ENCODE measurements at places on chromosomes 2 and 18. TPM values are rescaled to one million over a fixed set of nuclear protein-coding genes. Genes with fewer than 3 reads are reported as not detected.

DNA sequence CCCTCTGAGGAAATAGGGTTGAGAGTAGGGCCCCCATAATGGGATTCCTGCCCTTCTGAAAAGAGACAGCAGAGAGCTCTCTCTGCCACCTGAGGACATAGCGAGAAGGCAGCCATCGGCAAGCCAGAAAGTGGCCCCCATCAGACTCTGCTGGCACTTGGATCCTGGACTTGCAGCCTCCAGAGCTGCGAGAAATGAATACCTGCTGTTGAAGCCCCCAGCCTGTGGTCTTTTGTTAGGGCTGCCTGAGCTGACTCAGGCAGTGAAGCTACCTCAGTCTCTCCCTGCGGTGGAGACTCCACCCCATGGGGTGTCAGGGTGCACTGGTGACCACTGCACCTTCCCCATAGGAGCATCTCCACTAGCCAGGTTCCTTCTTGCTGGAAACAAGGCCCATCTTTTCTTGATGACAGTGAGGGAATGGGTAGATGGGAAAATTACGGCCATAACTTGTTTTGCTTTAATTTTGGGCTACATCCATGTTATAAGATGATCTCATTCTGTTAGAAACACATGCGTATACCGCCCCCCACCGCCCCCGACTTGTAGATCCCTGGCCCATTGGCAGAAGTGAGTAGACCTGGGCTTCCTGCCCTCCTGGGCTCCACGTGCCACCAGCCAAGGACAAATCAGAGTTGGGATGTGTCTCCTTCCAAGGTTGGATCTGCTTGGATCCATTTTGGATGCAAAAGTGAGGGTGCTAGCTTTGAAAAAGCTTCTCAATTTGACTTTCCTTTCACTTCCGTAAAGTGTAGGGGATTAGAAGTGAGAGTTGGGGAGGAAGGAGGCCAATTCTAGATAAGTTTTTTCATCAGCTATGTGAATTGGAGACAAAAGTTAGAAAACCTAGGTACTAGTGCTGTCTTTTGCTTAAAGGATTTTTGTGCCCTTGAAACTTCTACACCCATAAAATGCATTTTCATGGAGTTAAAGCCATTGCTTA is 42.9 kb downstream of the NCK2 start:
- DNase-seq, result no peak

DNA sequence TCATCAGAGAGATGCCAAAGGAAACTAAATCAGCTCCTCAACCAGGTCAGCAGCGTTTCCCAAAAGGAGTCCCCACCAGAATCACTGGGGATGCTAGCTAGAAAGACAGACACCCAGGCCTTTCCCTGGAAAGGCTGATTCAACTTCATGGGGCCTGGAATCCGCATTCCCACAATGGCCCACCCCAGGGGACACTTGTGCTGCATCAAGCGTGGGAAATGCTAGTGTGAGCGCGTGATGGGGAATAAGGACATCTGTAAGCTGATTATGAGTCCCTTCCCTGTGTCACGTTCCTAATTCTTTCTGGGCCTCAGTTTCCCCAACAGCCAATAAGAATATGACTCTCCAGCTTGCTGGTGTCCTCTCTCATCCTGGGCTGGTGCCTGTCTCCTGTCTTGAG is 2.2 kb upstream of the WNT10A start:
- DNase-seq, result no peak

- no peak for DNase-seq
Observed at GRCh38 chr18:77557046-77557587, 307.5 kb downstream of the GALR1 start.

GRHL1 gene
- 12.0 TPM for total RNA-seq

TRABD2A gene
- total RNA-seq, result 0.36 TPM

DNA sequence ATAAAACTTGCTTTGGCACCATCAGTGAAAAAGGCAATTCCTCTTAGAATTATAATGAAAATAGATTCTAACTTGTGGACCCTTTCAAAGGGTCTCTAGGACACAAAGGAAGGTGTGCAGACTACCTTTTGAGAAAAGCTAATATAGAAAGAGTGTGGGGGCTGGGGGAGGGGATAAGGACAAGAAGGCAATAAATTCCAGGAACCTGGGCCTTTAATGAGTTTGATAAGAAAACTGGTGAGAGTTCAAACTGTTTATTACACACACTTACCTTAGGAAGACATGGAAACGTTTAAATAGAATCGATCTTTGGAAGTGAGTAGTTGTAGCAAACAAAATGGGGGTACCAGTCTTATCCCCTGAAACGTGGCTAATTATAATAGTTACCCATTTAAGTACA is 39.6 kb upstream of the PGAP1 start:
- no peak for DNase-seq

DNA sequence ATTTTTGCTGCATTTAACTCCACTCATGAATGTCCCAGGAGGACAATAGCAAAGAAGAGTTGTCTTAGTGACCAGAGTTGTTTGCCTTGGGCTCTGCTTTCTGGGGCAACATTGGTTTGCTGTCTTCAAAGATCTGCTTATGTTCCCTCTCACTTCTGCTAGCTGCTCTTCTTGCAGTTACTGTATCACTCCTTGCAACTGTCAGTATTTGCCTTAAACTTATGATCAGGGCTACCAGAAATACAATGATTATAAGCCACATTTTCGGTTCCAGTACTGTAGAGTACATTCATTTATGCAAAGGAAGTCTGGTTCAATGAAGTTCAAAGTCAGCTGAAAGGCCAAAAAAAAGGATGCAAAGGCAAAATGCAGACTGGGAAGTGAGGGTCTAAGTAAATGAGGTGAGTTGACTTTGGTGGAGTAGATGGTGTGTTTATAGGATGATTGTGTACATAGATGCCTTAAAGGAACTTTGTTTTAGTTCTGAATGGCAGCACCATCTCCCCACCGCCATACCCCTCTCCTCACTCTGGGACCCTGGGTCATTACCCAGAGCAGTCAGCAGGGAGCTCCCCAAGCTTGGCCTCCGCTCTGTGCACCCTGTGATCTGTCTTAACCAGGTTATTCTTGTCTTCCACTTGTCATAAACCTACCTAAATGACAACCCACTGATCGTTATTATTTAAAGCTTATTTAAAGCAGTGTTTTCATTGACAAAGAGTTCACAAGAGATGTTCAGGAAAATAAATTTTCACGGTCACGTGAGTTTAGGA is 236.0 kb downstream of the DOK6 start:
- peak; percentile 6 for DNase-seq

DNA sequence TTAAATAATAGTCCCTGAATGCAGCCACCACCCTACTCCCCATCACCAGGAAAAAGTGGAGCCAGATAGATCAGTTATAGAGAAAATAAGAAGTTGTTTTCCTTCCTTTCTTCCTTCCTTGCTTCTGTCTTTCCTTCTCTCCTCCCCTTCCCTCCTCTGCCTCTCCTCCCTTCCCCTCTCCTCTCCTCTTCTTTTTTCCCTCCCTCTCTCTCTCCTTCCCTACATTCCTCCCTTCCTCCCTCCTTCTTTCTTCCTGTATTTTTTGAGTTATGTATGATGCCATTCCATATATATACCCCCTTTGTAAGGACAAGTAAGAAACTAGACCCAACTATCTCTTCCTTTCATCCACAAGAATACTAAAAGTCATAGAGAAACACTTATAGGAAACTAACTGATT is 265.7 kb downstream of the AGPS start:
- DNase-seq, result no peak

GRCh38 chr2:121080013-121080772 is 204.8 kb downstream of the TFCP2L1 start:
- DNase-seq, result peak; percentile 61

DNA sequence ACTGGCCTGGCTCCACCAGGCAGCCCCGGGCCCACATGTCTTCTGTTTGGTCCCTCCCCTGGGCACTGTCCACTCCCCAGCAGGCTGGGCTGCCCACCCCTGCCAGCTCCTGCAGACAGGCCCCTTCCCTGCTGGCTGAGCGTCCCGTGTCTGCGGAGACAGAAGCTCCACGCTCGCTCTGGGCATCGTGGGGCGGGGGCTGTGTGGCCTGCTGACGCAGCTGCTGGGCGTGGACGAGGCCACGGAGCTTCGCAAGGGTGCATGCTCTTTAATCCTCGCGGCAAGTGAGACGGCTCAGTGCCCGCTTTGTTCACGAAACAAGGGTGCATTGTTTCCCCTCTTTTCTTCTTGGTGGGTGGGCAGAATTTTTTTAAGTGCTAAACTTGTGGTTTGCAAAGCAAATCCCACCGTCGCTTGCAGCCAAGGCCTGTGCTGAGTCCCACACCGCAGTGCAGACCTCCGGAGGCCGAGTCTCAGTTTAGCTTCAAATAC is 132.8 kb upstream of the CTDP1 start:
- no peak for DNase-seq

GRCh38 chr2:18422432-18423165 is 137.9 kb downstream of the RDH14 start:
- no peak for DNase-seq

CXCR1 gene
- total RNA-seq, result not detected

GRCh38 chr2:9652898-9653479 is 22.2 kb upstream of the YWHAQ start:
- DNase-seq, result peak; percentile 52

PROKR1 gene
- not detected for total RNA-seq

- no peak for DNase-seq
Observed at GRCh38 chr2:172722481-172722880, 13.2 kb upstream of the RAPGEF4 start.

ME2 gene
- total RNA-seq, result 28.2 TPM

PTMA gene
- total RNA-seq, result 1,086 TPM

GRCh38 chr18:26448714-26449159 is 99.6 kb downstream of the KCTD1 start:
- no peak for DNase-seq

DNA sequence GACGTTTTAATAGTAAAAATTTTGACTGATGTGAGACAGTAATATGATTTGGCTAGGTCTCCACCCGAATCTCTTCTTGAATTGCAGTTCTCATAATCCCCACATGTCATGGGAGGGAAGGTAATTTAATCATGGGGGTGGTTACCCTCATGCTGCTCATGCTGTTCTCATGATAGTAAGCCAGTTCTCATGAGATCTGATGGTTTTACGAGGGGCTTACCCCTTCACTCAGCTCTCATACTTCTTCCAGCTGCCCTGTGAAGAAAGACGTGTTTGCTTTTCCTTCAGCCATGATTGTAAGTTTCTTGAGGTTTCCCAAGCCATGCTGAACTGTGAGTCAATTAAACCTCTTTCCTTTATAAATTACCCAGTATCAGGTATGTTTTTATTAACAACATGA is 327.0 kb upstream of the CDH7 start:
- DNase-seq, result no peak

DNA sequence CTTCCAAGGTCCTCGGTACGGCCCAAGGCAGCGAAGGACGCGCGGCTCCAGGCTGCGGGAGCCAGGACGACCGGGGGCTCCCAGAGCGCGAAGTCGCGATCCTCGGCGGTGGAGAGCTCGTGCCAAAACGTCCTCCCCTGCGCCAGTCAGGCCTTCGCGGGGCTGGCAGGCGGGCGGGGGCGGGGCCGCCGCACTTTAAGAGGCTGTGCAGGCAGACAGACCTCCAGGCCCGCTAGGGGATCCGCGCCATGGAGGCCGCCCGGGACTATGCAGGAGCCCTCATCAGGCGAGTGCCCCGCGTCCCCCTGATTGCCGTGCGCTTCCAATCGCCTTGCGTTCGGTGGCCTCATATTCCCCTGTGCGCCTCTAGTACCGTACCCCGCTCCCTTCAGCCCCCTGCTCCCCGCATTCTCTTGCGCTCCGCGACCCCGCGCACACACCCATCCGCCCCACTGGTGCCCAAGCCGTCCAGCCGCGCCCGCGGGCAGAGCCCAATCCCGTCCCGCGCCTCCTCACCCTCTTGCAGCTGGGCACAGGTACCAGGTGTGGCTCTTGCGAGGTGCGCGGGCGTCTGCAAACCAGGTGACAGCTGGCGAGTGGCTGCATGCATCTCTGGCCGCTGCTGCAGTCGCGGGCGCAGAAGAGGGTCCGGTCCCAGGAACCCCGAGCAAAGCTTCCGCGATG is at the start of gene CIDEA:
Gene CIDEA, plus strand, starts transcription at position 226 of the 684 bp plus-strand sequence. Its CDS starts 23 bp downstream, at position 249.
- no peak for DNase-seq

DNA sequence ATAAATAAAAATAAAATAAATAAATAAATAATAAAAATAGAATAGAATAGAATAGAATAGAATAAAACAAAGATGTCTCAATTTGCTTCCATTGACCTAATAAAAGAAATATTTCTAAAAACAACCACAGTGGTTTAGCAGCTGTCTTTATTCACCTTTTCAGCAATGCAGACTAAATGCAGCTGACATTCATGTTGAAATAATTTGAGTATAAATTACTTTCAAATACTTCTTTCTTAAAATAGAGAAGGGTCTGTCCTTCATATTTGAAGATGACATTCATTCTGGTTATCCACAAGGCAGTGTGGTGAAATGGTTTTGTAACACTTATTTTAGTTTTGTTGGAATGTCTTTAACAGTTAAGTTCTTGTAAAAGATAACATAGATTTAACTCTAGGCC is 469.4 kb downstream of the IRS1 start:
- no peak for DNase-seq

DNA sequence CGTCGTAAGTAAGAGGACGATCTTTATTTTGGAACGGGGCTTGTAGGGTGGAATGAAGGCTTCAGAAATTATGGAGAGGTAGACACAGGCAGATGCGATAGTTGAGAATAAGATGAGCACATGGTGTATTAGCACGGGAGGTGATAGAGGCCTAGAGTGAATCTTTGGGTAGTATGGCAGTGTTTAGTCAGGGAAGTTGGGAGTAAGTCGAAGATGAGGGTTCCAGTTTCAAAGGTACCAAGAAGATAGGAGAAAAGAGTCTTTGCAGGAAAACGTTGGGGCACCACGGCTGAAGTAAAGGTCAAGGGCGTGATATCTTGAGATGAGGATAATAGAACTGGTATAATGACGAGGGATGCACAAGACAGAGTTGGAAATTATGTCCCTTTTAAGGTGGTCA is 654 bp downstream of the PIK3C3 start:
- DNase-seq, result no peak

DNA sequence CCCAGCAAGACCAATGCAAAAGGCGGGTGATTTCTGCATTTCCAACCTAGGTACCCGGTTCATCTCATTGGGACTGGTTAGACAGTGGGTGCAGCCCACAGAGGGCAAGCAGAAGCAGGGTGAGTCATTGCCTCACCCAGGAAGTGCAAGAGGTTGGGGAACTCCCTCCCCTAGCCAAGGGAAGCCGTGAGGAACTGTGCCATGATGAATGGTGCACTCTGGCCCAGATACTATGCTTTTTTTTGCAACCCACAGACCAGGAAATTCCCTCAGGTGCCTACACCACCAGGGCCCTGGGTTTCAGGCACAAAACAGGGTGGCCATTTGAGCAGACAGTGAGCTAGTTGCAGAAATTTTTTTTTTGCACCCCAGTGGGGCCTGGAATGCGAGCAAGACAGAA is 662.6 kb upstream of the ACVR2A start:
- DNase-seq, result no peak

- no peak for DNase-seq
Observed at GRCh38 chr18:79490626-79491041, 94.9 kb downstream of the NFATC1 start.

- peak; percentile 71 for DNase-seq
Observed at GRCh38 chr18:11872479-11873136, 21.4 kb downstream of the CHMP1B start.

- DNase-seq, result peak; percentile 82
Observed at GRCh38 chr2:69946351-69947324, 14.8 kb downstream of the ASPRV1 start.

AAMP gene
- 241 TPM for total RNA-seq

- DNase-seq, result no peak
Observed at GRCh38 chr2:31204783-31205182, 12.5 kb downstream of the CAPN14 start.

GRCh38 chr2:46388881-46389280 is 90.5 kb upstream of the TMEM247 start:
- no peak for DNase-seq

Data from HepG2 (cell line).